ENCODE measurements at places on chromosomes 12 and 14.

DNA sequence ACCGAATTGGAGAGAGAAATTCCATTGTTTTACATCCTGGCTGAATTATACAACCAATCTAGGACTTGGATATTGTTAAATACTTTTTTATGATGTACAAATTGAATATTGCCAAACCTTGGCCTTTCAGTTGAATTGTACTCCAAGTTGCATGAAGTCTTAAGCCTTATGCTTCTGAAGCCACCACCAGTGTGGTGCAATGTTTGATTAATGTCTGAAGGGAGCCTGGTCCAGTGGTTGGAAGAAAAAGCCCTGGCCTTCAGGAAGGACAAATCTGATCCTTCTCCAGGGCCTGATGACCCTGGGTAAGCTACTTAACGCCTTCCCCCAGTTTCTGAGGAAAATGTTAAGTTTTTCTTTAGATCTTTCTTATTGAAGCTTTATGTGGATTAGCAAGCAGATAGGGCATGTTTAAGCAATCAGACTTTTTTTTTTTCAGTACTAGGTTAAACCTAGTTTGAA is 72.0 kb downstream of the PAPOLA start:
- no peak for DNase-seq

DNA sequence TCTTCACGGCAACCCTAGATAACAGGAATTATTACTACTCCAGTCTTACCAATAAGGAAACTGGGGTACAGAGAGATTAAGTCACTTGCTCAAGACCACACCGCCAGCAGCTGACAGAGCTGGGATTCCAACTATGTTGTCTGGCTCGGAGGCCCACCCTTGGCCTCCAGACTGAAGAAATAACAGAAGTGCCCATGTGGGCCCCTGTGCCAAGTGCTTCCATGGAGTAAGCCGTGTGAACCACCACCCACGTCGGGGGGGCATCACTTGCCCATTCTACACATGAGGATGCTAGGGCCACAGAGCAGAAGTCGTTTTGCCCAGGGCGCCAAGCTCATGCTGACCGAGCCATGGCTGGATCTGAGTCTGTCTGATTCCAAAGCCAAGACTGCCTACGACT is 926 bp upstream of the CMKLR1 start:
- no peak for DNase-seq

GRCh38 chr14:76090616-76091391 is 60.9 kb upstream of the GPATCH2L start:
- no peak for DNase-seq

- no peak for DNase-seq
These were observed 771.3 kb upstream of the TBX3 start for GRCh38 chr12:115455268-115455681.

GRCh38 chr12:132343294-132344004 is 14.1 kb upstream of the GALNT9 start:
- DNase-seq: no peak

GRCh38 chr12:63319386-63319785 is 168.4 kb upstream of the AVPR1A start:
- DNase-seq: no peak

DNA sequence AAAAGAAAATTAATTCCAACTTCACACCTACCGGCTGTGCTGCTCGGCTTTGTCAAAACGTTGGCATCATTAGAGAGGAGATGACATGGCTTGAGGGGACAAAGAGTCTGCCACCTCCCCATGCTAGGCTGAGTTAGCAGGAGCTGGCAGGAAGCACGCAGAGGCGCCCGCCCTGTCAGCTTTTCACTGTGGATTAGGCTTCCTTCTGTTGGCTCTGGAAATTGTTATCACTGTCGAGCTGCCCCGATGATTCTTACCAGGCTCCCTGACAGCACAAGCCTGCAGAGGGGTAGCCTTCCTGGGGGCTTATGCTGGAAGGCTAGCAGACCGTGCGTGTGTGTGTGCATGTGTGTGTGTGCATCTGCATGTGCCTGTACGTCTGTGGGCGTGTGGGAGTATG is 490.9 kb upstream of the TBX3 start:
- no peak for DNase-seq

DNA sequence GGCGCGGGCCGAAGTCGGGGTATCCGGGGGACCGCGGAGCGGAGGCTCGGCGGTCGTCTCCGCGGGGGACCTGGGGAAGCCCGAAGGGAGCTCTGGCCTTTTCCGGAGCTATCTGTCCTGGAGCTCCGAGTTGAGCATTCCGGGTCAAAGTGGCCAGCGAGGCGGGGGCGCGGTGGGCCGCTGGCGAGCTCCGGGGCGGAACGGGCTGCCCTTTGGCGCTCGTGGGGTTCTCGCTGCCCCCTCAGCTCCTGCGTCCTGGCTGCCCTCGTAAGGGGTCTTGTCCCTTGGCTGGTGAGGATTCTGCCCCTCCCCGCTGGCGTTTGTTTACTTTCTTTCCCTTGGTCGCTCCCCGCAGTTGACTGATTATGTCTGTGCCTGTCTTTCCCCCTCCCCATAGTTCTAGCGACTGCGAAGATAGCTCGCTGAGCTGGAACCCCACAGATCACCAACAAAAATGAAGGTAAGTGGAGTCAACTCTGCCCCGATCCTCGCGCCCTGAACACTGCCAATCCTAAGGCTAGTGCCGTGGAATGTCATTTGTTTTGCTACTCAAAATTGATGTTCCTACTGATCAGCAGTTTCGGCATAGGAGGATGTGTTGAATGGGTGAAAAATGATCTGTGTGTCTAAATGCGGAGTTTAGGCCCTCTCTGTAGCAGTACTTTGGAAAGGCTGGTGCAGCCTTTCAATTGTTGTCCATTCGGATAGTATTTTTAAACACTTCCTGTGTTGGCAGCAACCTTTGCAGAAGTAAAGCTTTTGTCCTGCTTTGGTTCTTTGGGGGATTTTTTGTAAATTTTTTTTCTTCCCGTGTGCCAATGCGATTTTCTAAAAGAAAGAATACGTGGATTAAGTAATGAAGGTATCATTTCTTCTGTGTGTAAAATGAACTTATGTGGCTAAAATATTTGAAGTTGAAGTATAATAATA is 1.3 kb downstream of the ARID4A start:
- no peak for DNase-seq

DNA sequence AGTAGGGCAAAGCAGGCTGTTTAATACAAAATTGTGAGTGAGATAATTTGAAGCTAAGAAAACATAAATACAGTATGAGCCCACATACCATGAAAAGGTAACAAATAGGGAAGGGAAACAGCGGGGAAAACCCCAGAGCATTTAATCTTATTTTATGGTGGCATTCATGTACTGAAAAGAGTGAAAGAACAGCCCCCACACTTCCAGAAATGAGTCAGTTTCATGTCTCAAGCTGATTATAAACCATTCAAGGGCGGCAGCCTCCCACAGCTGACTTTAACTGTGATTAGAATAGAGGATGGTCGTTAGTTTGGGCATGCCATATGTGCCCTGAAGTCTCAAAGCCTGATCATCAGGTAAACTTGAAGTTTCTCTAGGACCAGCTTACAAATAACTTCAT is 64.5 kb downstream of the FOXG1 start:
- no peak for DNase-seq

DNA sequence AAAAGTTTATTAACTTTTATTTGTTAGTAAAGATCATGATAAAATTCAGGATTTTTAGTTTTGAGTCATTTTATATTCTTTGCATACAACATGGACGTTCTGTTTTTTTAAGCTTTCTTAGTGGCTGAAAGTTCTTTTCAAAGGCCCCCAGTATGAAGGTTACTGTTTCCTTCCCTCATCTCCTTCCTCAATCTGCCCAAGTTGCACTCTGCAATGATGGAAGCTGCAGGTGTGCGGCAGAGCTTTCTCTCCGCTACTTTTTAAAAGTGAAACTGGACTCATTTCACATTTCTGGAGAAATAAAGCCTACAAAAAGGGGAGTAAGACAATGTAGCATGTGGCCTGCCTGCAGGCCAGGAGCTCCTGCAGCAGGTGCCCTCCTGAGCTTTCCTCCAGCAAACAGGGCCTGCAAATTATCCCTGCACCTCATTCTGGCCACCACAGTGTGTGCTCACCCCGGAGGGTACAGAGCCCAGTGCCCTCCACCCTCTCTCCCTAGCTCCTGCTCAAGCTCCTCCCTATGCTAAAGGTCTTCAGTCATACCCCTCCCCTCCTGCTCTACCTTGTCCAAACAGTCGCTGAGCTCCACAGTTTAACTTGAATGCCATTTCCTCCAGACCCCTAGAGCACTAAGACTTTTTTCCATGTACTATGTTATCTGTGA is 78.9 kb downstream of the SETD3 start:
- DNase-seq: no peak

- no peak for DNase-seq
These were observed 14.4 kb upstream of the GUCY2C start for GRCh38 chr12:14710632-14711320.

DNA sequence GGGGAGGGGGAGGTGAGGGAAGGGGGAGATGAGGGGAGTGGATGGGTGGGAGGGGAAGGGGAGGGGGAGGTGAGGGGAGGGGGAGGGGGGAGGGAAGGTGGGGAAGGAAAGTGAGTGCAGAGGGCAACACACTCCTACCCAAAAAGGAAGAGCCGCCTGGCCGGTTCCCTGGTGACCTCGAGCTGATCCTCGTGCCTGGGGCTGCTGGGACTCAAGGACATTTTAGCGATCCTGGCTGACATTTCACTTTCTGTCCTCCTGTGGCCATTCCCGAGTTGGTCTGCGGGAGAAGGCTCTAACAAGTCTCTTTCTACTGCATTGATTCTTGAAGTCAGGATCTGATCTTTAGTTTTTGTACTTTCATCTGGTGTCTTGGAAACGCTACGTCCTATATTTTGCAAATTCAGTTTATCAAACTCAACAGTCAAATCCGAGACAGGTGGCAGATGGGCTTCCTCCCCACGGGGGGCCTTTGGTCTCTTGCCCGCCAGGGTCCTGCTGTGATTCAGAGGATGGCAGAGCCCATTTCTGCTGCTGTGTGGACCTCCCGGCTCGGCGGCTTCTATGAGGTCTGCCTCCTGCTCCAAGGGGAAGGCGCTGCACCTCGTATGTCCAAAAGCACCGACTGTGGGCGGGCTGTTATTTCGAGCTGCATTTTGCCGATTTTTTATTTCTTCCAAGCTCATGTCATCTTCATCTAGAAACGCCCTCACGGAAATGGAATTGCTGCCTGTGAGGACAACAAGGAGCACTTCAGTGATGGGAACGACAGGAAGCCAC is 19.1 kb downstream of the PGAM5 start:
- DNase-seq: no peak

GRCh38 chr12:105233041-105233905 is 2.7 kb downstream of the APPL2 start:
- DNase-seq: no peak

GRCh38 chr12:27672051-27672450 is 24.2 kb upstream of the REP15 start:
- DNase-seq: no peak

- DNase-seq: no peak
These were observed 166.0 kb downstream of the KLHL28 start for GRCh38 chr14:44795725-44796124.

- DNase-seq: no peak
These were observed 57.9 kb downstream of the RERG start for GRCh38 chr12:15163030-15163976.

GRCh38 chr14:101186992-101187815 is 283.7 kb upstream of the RTL1 start:
- no peak for DNase-seq

- DNase-seq: no peak
These were observed 87.2 kb downstream of the SCN8A start for GRCh38 chr12:51678086-51678724.

- no peak for DNase-seq
These were observed 447 bp upstream of the NUBPL start for GRCh38 chr14:31560759-31561154.

- DNase-seq: no peak
These were observed 5.1 kb downstream of the CTDSP2 start for GRCh38 chr12:57841445-57841844.

DNA sequence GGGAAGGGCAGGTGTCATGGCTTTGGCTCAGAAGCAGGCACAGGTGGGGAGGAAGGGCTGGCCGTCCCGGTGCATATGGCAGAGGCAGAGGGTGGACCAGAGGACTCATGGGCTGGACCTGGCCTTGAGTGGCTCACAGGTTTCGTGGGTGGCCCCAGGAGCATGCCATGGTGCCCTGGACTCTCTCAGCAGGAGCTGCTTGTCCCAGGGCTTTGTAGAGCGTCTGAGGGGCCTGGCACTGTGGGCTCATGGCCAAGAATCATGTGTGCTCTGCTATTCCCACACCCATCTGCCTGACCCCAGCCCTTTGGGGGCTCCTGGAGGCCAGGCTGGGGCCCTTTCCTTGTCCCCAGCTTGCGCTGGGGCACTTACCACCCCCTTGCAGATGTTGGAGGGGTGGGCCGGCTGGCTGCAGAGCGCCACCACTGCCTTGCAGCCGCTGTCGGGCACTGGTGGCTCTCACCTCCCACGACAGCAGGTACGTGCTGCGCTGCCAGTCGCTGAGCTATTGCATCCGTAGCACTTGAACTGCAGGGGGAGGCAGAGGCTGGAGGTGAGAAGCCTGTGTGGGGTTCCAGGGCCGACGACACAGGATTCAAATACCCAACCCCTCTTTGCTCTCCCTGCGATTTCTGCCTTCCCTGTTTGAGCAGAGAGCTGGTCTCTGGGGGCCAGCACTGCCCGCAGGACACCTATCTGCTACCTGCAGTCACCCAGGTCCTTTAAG is 187.4 kb upstream of the PRMT8 start:
- no peak for DNase-seq

DNA sequence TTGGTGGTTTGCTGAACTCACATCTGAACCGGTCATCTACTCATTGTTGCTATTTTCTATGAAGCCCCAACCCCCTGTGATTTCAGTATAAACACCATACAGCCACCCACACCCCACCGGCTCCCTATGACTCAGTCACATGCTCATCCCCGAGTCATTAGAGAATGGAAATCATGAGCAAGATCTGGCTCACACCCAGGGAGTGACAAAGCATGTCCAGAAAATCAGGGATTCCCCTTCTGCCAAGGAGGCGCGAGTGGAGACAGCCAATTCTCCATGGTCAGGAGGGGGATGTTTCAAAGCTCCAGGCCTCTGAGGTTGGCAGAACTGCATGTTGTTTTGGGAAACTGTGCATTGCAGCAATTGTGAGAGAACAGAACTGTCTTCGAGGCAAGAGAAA is 657.5 kb upstream of the TBX3 start:
- no peak for DNase-seq

DNA sequence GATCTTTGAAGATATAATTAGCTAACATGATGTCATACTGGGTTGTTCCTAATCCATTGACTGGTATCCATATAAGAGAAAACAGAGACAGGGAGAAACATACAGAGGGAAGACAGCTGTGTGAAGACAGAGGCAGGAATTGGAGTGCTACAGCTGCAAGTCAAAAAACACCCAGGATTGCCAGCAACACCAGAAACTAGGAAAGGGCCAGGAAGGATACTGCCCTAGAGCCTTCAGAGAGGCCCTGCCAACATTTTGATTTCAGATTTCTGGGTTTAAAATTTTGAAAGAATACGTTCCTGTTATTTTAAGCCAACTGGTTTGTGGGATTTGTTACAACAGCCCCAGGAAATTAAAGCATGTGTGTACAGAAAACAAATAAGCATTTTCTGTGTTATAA is 473.7 kb upstream of the FLRT2 start:
- DNase-seq: no peak
